ENCODE measurements at places on chromosomes 11 and 22. TPM values are rescaled to one million over a fixed set of nuclear protein-coding genes. Genes with fewer than 3 reads are reported as not detected.
A peak's percentile ranks its signal among the peaks of the same experiment; 100 is the strongest.

DNA sequence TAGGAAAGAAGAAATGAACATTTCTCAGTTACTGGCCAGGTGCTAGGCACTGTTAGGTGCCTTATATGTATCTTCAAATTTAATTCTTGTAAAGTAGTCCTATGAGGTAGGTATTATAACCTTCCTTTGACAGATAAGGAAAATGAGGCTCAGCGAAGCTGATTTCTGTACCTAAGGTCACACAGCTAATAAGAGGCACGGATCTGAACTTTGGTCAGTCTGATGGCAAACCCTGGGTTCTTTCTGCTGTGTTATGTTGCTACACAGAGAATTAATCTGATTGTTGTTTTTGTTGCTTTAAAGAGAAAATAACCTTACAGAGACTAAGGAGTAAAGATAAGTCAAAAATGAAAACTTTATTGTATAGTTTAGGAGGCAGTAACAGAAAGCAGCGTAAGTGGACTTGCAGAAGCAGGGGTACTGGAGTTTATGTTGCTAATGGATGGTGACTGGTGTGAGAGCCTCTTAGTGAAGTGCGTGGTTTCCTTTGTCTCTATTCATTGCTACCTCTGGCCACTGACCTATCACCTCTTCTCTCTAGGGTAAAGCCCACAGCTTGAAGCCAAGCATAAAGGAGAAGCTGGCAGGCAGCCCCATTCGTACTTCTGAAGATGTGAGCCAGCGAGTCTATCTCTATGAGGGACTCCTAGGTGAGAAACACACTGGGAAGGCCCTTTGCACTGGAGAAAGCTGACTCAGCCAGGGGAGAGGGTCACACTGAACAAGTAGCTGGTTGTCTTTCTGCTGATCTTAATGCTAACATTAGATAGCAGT, 38.3 kb downstream of the MADD start:
- DNase-seq: no peak

DNA sequence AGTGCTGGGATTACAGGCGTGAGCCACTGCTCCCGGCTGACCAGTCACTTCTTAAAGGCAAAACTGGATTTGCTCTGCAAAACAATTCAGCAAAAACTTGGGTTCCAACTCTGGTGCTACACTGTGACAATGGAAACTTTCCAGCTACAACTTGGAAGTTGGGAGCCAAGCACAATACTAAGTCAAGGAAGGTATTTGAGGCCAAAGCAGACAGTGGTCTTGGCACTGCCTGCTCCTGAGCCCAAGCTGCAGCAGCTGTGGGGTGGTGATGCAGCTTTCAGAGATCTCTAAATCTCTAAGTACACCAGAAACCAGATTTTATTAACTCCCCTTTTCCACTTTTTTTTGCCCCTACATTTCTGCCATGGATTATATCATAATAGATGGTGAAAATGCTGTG, 17.5 kb downstream of the ADM start:
- no peak for DNase-seq

DCHS1 gene
- 15.5 TPM for total RNA-seq

GRCh38 chr22:49583341-49583740, 244.3 kb downstream of the BRD1 start:
- DNase-seq: no peak

GRCh38 chr11:134792044-134792443, 380.0 kb upstream of the B3GAT1 start:
- no peak for DNase-seq

DNA sequence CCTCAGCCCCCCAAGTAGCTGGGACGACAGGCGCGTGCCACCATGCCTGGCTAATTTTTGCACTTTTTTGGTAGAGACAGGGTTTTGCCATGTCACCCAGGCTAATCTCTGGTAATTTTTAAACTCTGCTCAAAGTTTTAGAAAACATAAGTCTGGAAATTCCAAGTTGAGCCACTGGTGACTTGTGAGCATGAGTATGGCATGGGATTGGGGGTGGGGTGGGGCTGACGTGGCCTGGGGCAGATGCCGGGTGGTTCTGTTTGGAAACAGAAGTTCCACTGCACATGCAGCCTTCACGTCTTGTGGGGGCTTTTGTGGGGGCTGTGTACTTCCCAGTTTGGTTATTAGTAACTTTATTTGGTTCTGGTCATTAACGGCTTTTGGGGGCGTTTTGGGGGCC, 67.3 kb downstream of the PTPRJ start:
- peak; percentile 45 for DNase-seq

MS4A12 gene
- not detected for total RNA-seq

- DNase-seq: peak; percentile 26
These were observed 156.4 kb upstream of the PITPNB start for GRCh38 chr22:28075358-28075981.

DNA sequence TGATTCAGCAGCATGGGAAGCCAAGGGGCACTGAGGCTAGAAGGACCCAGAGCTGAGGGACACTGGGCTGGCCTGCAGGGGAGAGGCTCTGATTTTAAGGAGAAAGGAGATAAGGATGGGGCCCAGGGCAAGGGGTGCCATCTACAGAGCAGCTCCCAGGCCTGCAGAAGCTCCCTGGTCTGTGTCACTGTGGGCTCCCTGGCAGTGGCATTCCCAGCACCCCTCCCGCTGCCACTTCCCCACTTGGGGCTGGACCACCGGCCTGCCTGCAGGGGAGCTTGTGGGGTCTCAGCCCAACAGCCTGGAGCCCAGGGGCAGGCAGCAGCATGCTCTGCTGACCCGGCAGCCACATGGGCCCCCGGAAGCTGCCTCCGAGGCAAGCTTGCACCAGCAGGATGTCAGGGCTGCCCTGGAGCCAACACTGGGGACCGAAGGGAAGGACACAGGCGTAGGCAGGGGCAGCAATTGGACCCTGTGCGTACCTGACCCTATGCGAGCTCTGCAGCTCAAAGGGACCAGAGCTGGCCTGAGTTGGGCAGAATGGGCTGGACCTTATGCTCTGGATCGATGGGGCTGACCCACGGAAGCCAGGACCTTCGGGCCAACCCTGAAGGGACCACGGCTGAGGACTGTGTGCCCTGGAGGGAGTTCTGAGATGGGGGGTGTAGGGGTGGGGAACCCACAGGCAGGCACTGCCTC, 35.4 kb upstream of the WNT7B start:
- no peak for DNase-seq

DNA sequence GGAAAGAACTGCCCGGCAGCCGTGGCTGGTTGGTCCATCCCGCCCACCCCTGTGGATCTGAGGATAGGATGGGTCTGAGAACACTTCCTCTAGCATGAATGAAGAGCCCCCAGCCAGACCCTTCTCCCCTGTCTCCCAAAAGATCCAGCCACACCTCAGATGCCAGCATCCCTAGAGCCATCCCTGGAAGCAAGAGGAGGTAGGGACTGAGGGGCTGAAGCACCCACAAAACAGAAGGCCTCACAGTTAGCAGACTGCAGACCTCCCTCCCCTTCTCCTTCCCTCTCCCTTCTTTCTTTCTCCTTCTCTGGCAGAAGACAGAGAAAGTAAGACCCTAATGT, 1.7 kb downstream of the NRXN2 start:
- no peak for DNase-seq

DDTL gene
- total RNA-seq: 0.75 TPM

GRCh38 chr11:90913131-90913668, 690.4 kb upstream of the CHORDC1 start:
- DNase-seq: no peak

DNA sequence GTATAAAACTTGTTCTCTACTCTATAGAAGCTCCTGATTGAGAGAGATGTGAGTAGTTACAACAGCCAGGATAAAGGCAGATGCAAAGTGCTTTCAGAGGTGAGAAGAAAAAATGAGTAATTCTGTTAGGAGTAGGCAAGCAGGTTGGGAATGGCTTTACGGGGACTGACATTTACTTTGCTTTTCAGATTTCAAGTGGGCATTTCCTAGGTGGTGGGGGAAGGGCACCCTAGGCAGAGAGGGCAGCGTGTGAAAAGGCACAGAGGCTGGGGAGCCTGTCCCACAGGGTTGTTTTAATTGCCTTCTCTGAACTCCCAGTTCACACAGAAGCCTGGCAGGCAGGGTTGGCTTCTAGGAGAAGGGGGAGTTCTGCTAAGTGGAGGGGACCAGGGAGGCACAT, 106.5 kb downstream of the NAV2 start:
- no peak for DNase-seq

- no peak for DNase-seq
These were observed 761 bp upstream of the TMEM25 start for GRCh38 chr11:118530180-118530682.

DNA sequence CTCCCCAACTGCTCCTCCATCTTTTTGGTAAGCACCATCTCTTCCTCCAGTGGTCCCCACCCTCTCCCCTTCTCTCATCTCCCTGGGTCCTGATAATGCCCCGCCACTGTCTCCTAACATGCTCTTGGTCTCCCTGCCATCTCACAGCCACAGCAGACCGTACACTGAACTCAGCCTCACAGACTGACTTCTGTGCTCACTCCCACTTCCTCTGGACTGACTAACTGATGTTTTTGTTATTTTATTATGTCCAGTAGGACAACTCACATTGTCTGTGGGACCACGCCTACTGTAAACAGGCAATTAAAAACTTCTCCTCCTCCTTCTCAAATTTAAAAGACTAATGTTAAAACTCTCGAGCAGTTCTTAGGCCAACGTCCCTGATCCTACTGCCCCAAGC, 2.6 kb upstream of the GNAZ start:
- no peak for DNase-seq

TRPC6 gene
- total RNA-seq: not detected

DNA sequence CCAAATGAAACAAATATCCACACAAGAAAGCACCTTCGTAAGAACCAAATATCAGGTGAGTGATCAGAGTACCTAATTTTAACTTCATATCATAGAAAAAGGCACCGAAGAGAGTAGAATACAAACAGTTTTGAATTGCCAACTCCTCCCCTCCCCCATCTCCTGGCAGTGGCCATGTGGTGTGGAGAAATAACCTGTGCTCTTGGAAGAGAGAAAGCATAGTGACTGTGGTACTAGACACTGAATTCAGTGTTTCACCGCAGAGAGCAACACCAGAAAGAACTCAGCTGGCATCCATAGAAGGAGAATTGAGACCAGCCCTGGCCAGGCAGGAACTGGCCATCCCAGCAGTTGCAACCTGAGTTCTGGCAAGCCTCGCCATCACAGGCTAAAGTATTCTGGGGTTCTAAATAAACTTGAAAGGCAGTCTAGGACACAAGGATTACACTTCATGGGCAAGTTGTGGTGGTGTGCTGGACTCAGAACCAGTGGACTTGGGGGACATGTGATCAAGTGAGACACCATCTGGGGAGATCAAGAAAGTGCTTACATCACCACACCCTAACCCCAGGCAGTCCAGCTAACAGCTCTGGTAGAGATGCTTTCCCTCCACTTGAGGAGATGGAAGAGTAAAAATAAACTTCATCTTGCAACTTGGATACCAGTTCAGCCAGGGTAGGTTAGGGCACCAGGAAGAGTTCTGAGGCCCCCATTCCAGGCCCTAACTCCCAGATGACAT, 1003.2 kb downstream of the NTM start:
- no peak for DNase-seq

DNA sequence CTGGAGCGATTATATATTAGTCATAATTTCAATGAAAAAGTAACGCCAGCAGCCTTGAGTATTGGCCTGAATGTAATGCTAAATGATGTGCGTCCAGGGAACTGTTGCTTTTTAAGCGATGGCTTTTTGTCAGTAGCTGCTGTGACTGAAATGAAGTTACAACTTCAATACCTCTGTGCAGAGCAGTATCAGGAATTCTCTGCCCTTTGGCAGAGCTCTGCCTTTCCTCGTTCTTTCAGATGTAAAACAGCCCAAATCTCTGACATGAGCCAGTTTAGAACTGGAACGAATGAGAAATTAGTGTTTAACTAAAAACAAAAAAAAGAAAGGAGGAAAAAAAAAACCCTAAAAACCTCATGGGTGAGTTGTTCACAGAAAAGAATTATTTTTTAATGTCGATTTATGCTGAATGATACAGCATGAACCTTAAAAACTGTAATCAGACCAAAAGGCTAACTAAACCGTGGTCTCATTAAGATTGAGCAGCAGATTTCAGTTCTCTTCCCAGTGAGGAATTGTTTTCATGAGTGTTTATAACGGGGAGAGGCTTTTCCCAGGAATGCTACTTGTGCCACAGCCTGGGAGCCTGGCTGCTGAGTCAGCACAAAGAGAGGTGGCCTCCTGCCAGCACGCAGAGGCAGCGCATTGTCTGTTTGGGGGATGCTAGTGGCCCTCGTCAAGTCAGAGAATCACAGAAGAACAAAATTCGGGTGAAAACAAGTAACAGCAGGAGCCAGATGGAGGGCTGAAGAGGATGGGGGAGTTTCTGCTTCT, 146.2 kb upstream of the RASSF10 start:
- DNase-seq: peak; percentile 61

DNA sequence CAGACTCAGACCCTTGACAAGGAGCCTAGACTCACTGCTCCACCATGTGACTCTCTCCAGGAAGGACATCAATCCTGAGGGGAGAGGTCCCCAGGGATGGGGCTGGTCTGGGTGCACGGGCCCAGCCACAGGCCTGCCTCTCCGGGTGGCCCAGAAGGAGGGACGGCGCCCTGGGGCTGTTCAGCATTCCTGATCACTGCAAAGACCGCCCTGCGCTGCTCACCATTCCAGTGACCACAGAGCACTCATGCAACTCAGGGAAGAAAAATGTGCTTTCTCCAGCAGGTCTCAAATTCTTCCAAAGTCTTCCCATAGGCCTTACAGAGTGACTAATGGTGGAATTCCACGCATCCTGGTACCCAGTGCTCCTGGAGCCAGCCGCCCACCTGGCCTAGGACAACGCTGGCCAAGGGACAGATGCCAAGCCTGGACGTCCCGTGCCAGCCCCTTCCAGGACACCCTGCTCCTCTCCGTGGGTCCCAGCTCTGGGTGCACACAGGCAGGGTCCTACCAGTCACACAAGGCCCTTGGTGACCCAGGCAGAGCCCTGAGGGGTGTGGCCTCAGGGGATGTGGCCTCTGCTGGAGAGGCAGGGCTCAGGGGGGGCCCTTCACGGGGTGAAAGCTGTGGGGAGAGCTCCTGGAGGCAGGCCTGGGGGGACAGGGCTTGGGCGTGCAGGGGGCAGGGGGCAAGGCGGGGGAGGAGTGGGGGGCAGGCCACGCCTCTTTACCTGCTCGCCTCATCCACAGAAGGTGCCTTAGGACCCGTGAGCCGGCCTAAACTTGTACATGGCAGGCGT, 178.8 kb downstream of the IGLL1 start:
- DNase-seq: peak; percentile 56

- DNase-seq: no peak
These were observed 32.5 kb downstream of the ANO1 start for GRCh38 chr11:70110538-70111055.

CNIH2 gene
- 0.21 TPM for total RNA-seq

DNA sequence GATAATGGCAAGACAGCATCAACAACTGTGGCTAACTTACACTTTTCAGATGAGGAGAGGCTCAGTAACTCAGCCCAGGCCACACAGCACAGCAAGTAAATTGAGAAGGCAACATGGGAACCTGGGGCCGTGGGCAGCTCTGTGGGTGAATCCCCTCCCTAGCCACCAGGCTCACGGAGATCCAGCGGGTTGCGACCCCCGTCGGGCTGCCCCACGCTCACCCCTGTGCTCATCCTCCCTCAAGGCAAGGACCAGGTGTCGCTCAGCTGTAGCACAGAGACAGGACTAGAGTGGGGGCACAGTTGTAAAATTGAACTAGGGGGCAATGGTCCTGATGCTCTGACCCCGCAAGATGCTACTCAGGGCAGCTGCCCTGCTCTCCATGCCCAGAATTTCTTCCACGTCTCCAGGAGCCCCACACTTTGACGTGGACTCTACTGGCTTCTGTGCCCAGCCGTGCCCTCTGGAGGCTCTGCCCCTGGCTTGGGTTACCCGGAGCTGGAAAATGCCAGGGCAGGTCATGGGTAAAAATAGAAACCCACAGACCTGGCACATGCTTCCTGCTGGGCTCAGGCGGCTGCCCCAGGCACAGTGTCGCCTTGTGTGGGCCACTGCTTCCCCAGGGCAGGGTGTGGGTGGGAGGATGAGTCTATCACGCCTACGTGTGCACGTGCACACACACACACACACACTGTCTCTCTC, 9.0 kb downstream of the TUBA8 start:
- DNase-seq: no peak

Data from kidney epithelial cell (primary cell).